ENCODE measurements at places on chromosomes 6 and 20. TPM values are rescaled to one million over a fixed set of nuclear protein-coding genes. Genes with fewer than 3 reads are reported as not detected.

HLA-DQB1 gene
- under 0.01 TPM for total RNA-seq

TBXT gene
- 0.22 TPM for total RNA-seq

DNA sequence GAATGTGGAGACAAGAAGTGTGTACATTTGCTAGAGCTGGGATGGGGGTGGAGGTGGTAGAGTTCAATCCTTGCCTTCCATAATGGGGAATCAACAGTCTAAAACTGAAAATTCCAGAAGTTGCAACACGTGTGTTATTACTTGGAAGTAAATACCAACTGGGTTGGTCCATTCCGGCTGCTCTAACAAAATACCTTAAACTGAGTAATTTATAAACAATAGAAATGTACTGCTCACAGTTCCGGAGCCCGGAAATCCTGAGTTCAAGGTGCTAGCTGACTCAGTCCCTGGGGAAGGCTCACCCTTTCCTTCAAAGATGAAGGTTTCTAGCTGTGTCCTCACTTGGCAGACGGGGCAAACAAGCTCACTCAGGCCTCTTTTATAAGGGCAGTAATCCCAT, 59.0 kb downstream of the RIN2 start:
- DNase-seq, result no peak

DNA sequence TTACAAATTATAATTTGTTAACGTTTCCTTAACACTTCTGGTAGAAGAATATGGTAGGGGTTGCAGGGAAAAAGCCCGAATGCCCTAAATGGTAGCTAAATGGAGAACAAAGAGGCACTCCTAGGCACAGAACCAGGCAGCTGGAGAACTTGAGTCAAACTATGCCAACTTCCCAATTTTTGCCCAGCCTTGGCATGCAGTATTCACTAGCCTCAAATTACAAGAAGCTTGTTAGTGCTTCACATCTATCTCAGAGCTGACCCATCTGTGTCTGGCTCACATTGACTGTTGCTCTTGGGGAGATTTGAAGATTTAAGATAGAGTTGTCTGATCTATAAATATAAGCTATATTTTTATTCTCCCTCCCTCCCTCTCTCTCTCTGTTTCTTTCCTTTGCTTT, 19.4 kb upstream of the LRFN2 start:
- DNase-seq, result no peak

GRCh38 chr20:7673841-7674240, 266.4 kb downstream of the HAO1 start:
- DNase-seq, result no peak

GRCh38 chr6:139522511-139523220, 148.2 kb upstream of the CITED2 start:
- no peak for DNase-seq

DNA sequence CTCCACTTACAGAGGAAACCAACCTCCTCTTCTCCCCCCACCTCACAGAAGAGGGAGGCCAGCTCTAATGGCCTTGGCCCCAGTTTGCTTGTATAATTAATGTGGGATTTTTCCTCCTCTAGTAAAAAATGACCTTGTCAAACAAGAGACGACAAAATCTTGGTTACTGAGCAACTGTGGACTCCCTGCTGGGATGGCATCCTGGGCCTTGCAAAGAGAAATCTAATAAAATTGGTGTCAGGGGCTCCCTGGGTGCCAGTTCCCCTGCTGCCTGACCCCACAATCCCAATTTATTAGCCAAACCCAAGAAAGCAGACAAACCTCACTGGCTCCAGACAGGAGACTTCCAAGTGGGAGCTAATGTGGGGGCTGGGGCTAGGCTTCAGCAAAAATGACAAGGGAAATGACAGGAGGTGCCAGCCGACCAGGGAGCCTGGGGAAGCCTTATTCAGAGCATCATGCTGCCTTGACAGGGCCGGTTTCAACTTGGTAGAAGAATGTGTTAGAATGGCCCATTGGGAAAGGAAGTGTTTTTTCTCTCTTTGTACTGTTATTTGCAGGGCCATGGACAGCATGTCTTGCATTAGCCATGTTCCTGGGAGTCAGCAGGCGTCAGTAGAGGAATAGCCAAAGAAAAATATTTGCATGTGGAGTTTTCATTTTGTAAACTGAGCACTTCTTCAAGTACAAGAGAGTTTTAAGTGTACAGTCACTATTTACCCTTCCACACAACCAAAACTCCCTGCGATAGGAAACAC, 816.9 kb downstream of the DHX35 start:
- DNase-seq, result no peak
